Posterior vena cava (tissue), 2 donors: ENCODE measurements at places on chromosomes 3 and 15. TPM values are rescaled to one million over a fixed set of nuclear protein-coding genes. Genes with fewer than 3 reads are reported as not detected.

The TGFBR2 gene
- 291 TPM for total RNA-seq

The APOD gene
- total RNA-seq = 221 TPM

The IMPG2 gene
- total RNA-seq = 0.38 TPM

The P4HTM gene
- total RNA-seq = 16.4 TPM

DNA sequence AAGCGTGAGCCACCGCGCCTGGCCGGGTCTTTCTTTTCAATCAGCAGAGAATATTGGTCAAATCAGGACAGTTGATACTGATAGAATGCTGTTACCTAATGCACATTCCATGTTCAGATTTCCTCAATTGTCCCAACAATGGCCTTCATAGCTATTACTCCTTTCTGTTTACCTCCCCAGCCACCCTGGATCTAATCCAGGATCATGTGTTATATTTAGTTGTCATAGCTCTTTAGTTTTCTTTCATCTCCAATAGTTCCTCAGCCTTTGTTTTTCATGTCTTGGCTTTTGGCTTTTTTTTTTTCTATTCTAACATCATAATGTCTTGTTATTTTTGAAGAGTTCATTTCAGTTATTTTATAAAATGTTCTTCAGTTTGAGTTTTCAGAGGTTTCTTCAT is 14.6 kb downstream of the USP3 start:
- DNase-seq = no peak

GRCh38 chr3:37338500-37338899 is 164.1 kb upstream of the LRRFIP2 start:
- no peak for DNase-seq

DNA sequence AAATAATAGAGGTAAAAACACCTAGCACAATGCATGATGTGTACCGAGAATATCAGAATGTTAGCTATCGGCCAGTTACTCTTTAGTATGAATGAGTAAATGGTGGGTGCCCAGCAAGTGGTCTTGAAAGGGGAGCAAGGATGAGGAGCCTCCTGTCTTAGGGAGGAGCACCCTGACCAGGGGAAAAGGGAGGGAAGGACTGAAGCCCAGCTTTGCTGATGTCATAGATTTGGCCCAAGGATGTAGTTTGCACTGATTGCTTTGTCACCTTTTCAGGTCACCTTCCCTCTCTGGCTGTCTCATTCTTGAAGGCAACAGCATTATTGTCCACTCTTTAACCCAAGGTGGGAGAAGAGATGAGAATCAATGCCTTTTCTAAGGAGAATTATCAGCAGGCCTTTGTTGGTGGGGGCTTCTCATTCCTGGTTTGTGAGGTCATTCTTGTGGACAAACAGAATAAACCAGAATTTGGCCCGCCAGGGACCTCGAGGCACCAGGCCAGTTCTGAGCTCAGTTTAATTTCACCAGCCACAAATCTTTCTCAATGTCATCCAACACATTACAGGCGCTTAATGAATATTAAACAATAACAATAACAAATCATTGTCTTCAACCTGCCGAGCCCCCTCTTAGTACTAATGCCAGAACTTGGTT is 231.3 kb downstream of the VPS13C start:
- DNase-seq = no peak

- no peak for DNase-seq
Observed at GRCh38 chr3:23182996-23183513, 20.1 kb upstream of the UBE2E2 start.

DNA sequence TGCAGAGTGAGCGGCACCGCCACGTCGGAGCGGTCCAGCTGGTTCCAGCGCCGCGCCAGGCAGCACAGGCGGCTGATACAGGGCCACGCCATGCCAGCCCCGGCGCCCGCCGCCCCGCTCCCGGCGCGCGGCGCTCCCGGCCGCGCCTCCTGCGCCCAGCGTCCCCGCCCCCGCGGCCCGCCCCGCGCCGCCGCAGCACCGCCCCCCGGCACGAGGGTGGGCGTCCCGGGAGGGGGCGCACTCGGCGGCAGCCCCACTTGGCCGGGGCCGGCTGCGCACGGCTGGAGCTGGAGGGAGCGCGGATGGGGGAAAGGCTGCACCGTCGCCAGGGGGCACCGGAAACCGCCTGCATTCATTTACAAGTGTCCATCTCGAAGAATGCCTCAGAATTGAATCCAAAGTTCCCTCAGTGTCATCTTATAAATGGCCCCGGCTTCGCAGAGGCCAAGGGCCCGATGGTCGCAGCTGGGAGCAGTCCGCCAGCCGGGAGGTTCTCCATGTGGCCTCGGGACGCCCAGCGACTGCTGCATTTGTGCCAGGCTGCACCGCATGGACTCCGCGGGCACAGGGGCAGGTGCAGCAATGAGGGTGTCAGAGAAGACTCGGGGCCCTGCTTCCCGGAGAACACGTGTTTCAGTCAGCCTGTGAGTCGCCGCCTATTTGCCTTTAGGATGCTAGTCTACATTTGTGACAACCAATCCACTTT is at the start of gene MAP6D1:
MAP6D1 (minus strand) TSS at position 122 of the 706 bp plus-strand sequence; CDS start at position 92, 30 bp downstream.
- DNase-seq = peak; percentile 81

- no peak for DNase-seq
Observed at GRCh38 chr3:155010416-155010815, 69.7 kb upstream of the MME start.

DNA sequence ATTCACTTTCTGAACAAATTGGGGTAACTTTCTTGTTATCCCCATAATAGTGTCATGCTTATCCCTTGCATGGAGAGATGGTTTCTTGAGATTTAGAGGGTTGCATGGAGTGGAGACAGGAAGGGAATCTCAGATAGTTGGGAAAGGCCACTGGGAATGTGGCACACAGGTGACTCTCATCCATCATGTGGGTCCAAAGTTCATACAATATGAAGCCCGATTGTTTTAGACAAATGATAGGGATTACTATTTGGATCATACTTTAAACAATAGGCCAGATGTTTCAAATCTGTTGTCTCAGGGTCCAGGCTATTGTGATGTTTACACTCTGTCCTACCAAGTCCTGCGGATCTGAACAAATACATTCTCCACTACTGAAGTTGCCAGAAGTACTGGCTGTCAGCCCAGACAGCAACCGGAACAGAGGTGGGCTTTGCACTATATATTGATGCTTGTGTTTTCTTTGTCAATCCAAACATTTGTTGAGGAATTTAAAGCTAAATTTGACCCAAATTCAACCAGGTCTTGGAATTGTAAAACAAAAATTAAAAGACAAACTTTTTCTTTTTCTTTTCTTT is 39.2 kb upstream of the NMNAT3 start:
- no peak for DNase-seq

DNA sequence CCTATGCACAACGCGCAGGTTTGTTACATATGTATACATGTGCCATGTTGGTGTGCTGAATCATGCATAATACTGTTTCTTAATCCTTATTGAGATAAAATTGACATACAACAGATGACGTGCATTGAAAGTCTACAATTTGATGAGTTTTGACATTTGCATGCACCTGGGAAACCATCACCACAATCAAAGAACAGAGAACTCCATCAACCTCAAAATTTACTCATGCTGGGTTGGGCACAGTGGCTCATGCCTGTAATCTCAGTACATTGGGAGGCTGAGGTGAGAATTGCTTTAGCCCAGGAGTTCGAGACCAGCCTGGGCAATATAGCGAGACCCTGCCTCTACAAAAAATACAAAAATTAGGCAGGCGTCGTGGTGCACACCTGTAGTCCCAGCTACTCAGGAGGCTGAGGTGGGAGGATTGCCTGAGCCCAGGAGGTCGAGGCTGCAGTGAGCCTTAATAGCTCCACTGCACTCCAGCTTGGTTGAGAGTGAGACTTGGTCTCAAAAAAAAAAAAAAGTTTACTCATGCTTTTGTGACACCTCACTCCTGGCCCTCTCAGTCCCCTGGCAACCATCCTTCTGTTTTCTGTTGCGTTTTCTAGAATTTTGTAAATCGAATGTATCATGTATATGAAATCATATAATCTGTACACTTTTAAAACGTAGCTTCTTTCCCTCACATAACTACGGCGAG is 56.6 kb downstream of the BHLHE40 start:
- no peak for DNase-seq

GRCh38 chr15:60972866-60973265 is 256.2 kb downstream of the RORA start:
- DNase-seq = no peak

DNA sequence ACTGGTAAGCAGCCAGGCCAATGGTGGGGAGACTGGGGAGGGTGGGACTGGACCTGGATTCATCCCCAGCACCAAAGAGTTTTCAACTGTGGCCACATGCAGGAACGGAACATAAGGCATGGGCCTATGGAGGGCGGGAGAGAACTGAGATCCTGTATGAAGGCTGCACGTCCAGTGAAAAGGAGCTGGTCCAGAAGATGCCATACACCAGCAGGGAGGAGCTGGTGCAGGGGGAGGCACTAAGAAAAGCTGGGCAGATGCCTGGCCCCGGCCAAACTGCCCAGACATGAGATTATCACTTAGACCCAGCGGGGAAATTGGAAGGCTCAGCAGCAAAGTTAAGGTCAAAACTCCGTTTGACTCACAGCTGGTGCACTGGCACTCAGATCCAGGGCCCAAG is 58.1 kb upstream of the MCF2L2 start:
- no peak for DNase-seq

DNA sequence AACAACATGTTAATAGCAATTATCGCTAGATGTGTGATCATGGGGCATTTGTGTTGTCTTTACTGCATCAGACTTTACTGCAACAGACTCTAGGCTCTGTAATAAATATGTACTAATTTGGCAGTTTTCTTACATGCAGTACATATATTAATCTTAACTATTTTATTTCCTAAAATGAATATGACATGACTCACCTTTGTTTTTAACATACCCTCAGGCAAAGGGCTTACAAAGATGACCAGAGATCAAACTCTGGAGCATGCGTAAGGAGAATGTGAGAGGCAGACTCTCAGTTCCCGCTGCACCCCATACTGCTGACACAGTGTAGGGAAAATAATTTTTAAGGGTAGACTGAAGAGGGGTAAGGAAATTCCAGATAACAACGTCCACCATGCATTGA is 7.2 kb upstream of the FAM174B start:
- no peak for DNase-seq

- no peak for DNase-seq
Observed at GRCh38 chr3:109819734-109820133, 482.4 kb upstream of the DPPA4 start.

DNA sequence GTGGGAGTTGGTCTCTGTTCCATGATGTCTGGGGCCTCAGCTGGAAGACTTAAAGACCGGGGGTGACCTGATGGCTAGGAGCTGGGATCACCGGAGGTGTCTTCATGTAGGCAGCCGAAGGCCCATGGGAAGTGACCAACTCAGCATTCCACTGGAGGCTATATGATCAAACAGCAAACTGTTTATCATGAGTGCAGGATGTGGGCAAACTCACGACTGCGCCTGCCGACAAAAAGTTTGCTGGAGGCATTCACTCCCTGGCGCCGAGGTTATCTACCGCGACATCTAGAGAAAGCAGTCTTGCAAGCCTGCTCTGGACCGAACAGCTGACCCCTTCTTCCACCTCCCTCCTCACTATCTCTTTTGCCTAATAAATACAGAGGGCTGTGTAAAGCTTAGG is 62.7 kb upstream of the NR2C2 start:
- no peak for DNase-seq

DNA sequence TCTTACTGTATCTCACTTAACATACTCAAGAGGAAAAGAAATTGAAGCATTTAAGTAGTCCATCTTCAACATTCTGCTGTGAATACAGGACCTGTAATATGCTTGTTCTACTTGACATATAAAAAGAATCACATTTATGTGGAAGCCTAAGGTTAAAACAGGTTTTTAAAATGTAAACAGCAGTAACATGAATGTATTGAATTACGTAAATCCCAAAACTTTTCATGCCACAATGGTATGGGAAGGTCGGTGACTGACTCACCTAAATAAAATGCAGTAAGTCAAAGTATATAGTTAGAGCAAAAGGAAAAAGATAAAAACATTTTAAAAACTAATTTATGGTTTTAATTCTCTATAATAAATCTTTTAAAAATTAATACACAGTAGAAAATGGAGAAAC is 115.7 kb upstream of the TJP1 start:
- DNase-seq = no peak

- no peak for DNase-seq
Observed at GRCh38 chr3:38604246-38604645, 45.2 kb downstream of the SCN5A start.

DNA sequence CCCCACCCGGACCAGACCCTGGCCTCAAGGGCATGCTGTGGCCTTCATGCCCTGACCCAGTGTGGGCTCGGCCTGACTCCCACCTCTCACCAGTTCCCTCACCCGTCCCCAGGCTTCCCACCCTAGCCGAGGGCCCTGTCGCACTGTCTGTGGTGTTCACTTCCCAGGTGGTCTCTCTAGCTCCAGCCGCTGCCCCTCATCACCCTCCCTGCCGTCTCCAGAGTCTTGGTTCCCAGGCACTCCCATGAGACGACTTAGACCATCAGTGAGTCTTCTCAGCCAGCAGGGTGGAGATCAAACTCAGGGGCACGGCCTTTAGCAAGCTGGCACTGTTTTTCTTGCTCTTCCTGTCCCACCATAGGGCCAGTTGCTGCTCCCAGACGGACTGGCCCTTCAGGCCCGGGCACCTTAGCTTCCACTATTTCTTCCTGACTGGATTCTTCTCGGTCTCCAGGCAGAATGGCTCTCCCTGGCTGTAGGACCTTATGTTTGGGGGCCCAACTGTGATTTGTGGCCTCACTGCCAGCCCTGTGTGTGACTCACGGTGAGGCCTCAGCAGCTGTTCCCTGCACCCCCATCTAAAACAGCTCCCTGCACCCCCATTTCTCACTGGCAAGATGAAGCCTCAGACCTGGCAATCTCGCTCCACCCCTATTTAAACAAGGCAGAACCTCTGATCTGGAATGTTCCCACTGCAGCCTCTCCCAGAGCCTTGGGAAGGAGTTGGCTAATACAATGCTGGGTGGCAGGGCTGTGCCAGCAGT is 9.4 kb upstream of the PCSK6 start:
- no peak for DNase-seq

- DNase-seq = no peak
Observed at GRCh38 chr3:160981217-160981938, 123.8 kb downstream of the B3GALNT1 start.

DNA sequence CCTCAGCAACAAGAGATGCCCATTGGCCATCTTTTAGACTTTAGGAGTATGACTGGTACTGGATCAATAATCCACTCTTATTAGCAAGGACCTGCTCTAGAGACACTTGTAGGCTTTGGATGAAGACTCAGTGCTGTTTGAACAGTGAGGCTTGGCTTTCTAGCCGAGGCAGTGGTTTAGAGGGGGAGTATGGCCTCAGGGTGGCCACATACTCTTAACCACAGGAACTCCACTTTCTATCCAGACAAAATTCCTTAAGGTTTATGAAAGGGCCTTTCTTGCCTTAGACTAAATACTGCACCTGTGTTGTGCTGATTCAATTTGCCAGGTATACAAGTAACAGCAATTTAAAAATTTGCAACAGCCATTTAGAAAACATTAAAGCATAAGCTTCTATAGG is 1046.3 kb downstream of the DIPK2A start:
- DNase-seq = no peak

DNA sequence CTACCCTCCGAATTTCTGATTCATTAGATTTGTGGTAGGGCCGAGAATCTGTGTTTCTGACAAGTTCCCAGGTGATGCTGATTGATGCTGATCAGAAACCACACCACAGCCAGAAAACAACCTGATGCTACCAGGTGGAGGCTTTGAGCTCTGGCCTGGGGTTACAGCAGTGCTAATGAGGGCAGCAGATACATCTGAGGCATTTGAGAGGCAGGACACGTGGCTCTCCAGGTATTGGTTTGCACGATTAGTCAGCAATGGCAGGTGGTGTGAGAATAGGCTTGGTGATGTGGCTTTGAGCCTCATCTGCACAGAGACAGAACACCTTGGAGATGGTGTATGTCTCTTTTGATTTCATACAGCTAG is 78.8 kb upstream of the THBS1 start:
- no peak for DNase-seq

GRCh38 chr3:114151091-114151490 is 27.8 kb downstream of the DRD3 start:
- no peak for DNase-seq

GRCh38 chr3:27208961-27209616 is 160.1 kb downstream of the NEK10 start:
- DNase-seq = no peak
